ENCODE measurements at places on chromosomes 13 and 19.

- no peak for DNase-seq
Measured at GRCh38 chr13:31798189-31798588, 58.9 kb downstream of the RXFP2 start.

GRCh38 chr13:109288151-109288709 lies 498.2 kb downstream of the IRS2 start:
- no peak for DNase-seq

DNA sequence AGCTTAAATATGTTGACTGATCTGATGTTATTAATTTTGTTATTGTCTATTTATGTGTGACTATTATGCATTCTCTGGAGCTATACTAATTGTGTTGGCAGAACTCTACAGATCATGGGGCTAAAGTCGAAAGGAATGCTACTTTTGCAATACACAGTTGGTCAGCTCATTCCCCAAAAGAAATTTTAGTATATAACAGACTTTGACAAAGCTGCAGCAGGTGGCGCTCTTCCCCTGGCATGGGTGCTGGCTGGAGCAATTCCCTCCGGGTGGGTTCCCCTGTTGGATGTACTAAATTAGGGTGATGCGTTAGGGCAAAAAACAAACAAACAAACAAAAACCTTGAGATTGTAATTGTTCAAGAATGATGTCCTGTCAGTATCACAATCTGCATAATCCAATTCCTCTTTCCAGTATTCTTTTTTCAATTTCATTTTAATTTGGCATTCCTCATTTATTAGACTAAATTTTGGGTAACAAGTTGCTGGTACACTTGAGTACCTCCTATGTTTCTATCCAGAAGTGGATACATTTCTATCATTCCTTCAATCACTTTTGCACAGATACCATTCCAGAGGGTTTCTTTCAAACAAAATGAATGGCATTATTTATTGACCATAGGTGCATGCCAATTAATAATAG lies 322.8 kb upstream of the EDNRB start:
- DNase-seq: no peak

DNA sequence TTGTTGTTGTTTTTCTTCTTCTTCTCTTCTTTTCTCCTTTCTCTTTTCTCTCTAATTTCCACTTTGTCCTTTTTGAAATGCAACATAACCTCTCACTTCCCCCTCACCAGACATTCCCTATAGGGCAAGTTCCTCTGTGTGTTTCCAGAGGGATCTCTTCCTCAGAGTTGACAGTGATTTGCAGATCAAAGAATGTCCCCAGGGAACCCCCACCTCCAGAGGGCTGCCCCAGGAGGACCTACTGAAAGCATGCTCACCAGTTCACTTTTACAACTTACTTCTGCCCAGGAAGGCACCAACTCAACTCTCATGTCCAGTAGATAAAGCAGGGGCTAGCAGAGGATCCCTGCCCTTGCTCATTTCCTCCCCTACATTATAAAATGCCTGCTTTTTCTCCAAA lies 1648.0 kb downstream of the PCDH9 start:
- DNase-seq: no peak

Measured in right atrium auricular region (tissue), 2 donors.